Upper lobe of left lung (tissue), 6 donors: ENCODE measurements at places on chromosomes 5 and 9.
A peak's percentile ranks its signal among the peaks of the same experiment; 100 is the strongest.

GRCh38 chr5:10511741-10512640 lies 51.9 kb upstream of the ANKRD33B start:
- no peak for DNase-seq

- no peak for DNase-seq
These were observed 173.0 kb downstream of the WDR70 start for GRCh38 chr5:37552161-37552560.

- DNase-seq = peak; percentile 26
These were observed 547.8 kb downstream of the CCDC171 start for GRCh38 chr9:16100537-16101091.

- DNase-seq = no peak
These were observed 90.7 kb upstream of the MOCS2 start for GRCh38 chr5:53200306-53200705.

DNA sequence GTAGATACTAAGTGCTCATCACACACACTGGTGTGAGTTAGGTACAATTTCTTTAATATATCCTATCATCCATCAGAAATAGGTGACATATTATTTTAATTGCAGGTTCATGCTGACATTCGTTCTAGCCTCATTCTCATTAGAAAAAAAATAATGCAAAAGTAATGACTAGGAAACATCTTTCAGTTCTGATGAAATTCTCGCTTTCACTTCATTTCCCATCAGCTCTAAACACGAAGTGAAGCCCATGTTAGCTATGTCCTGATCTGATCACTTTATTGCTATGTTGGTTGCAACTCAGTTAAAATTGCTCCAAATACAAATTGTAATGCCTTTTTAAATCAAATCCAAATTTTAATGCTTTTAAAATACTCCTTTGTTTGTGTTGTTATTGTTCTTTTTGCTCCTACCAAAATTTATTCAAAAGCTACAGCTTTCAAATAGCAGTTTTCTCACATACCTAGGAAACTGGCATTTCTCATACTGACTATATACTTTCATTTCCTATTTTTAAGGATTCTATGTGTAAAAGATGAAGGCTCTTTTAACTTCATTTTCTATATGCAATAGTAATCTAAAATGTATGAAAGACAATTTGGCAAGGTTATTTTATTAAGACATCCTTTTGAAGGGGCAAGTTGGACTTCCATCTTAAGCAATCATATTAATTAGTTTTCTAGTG lies 1237.8 kb upstream of the ACO1 start:
- DNase-seq = no peak

DNA sequence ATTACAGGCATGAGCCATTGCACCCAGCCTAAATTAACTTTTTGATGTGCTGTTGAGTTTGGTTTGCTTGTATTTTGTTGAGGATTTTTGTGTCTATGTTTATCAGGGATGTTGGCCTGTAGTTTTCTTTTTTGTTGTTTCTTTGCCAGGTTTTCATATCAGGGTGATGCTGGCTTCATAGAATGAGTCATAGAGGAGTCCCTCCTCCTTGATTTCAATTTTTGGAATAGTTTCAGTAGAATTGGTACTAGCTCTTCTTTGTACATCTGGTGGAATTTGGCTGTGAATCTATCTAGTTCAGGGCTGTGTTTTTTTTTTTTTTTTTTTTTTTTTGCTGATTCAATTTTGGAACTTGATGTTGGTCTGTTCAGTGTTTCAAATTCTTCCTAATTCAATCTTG lies 1164.3 kb upstream of the DMAC1 start:
- DNase-seq = no peak

DNA sequence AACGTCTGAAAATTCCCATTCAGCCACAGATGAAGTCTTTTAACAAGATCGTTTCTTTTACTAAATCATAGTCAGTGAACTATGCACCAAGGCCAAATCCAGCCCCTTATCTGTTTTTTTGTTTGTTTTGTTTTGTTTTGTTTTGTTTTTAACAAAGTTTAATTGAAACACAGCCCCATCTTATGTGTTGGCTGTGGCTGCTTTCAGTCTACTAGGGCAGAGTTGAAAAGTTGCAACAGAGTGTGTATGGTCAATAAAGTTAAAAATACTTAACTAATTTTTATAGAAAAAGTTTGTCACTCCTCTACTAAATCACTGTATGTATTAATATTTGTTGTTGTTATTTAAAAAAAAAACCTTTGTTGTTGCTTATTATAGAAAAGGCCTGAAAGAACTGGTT lies 137.1 kb downstream of the CAAP1 start:
- DNase-seq = no peak

GRCh38 chr5:164234321-164234720 lies 728.9 kb downstream of the MAT2B start:
- no peak for DNase-seq

DNA sequence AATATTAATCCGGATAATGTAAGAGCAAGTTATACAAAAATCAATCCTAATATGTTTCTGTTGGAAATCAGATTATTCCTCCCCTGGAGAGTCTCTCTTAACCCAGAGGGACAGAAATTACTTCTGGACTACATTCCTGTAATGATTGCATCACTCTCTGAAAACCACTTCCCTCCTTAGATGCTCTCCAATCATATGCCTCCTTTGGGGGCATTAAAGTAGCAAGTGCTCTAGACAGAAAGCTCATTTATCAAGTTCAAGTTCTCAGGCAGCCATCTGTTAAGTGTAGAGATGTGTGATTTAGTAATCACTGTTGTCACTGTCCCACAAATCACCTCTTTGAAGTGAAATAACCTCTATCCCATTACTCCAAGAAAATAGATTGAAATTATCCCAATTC lies 247.1 kb downstream of the SLCO4C1 start:
- DNase-seq = no peak

- no peak for DNase-seq
These were observed 24.1 kb downstream of the GOLGA2 start for GRCh38 chr9:128251732-128252100.

GRCh38 chr5:28499766-28500290 lies 1461.4 kb upstream of the CDH9 start:
- DNase-seq = no peak

DNA sequence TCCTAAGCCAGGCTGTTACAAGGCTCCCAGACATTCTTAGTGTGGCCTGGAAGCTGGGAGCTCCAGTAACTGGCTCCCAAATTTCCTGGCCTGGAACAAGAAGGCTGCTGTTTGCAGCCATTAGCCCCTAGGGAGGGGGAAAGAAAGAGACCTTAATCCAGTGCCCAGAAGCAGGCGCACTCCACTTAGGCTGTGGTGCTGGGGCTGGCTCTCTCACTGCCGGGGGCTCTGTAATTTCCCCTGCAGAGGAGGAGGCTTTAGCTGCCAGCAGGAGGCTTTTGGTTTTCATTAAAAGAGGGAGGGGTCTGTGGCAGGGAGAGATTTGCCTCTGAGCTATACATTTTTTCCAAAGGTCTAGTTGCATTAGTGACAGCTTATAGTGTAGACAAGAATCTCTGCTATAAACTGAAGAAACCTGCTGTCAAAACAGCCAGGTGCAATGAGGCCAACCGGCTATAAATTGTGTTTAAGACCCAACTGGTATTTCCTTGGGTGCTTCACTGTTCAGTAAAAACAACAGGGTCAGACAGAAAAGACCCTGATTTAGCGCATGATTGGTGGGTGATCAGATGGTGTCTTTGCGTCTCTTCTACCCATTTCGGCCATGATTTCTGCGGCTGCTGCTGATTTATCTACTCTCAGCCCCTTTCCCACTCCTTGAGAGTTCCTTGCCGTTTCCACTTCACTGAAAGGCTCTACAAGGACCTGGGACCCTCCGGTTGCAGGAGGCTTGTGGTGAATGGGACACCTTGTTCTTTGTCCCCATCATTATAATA lies 254.6 kb downstream of the AOPEP start:
- no peak for DNase-seq

- no peak for DNase-seq
These were observed 2.6 kb downstream of the OLFM1 start for GRCh38 chr9:135090081-135090480.

GRCh38 chr9:33742519-33742918 lies 52.8 kb upstream of the PRSS3 start:
- DNase-seq = no peak

- no peak for DNase-seq
These were observed 31.8 kb upstream of the FABP6 start for GRCh38 chr5:160197341-160198144.
